A549 treated with ZK216348 at 1 μM for 4 hours (cell line): ENCODE measurements at places on chromosomes 12 and 14. TPM values are rescaled to one million over a fixed set of nuclear protein-coding genes. Genes with fewer than 3 reads are reported as not detected.

Gene RTL1
- 0.21 to 0.35 TPM (median 0.26 TPM) in 5 replicates for total RNA-seq

Gene RTN1
- total RNA-seq: not detected in 5 replicates

Gene RNFT2
- 1.2 to 3.3 TPM (median 2.8 TPM) in 5 replicates for total RNA-seq

Gene OS9
- total RNA-seq: 109 to 127 TPM (median 117 TPM) in 5 replicates

Gene TMEM253
- total RNA-seq: 0.29 to 1.3 TPM (median 0.84 TPM) in 5 replicates

Gene LTBP2
- 7.1 to 16.0 TPM (median 10.2 TPM) in 5 replicates for total RNA-seq

Gene KLHL33
- not detected in 5 replicates for total RNA-seq

Gene MGAT4C
- total RNA-seq: not detected in 5 replicates

Gene APOLD1
- total RNA-seq: 0.16 to 0.70 TPM (median 0.22 TPM) in 5 replicates

Gene AMIGO2
- total RNA-seq: 73.1 to 120 TPM (median 106 TPM) in 5 replicates

Gene OR4N2
- total RNA-seq: not detected in 5 replicates

Gene TOMM20L
- not detected in 5 replicates for total RNA-seq

Gene TMEM119
- 0.17 TPM in 1 of 5 replicates, not detected in the others for total RNA-seq

Gene DHRS2
- 5.0 to 9.9 TPM (median 7.3 TPM) in 5 replicates for total RNA-seq

Gene BDKRB2
- total RNA-seq: 1.0 to 1.9 TPM (median 1.9 TPM) in 5 replicates

Gene DICER1
- total RNA-seq: 18.7 to 22.9 TPM (median 19.9 TPM) in 5 replicates

Gene KCNJ8
- 0.18 to 0.78 TPM (median 0.39 TPM) in 5 replicates for total RNA-seq

Gene GNB3
- total RNA-seq: 2.1 to 2.7 TPM (median 2.3 TPM) in 5 replicates

Gene UNC79
- 0.01 to 0.04 TPM in 2 of 5 replicates, not detected in the others for total RNA-seq

Gene ERP27
- total RNA-seq: not detected in 5 replicates

Gene GPATCH2L
- total RNA-seq: 13.5 to 27.7 TPM (median 23.3 TPM) in 5 replicates

Gene CNTN1
- total RNA-seq: 41.5 to 65.9 TPM (median 56.0 TPM) in 5 replicates

Gene OR4E2
- not detected in 5 replicates for total RNA-seq

Gene ANKS1B
- 0.38 to 1.4 TPM (median 0.45 TPM) in 5 replicates for total RNA-seq

Gene DPPA3
- not detected in 5 replicates for total RNA-seq

Gene SLC38A4
- 0.12 TPM in 1 of 5 replicates, not detected in the others for total RNA-seq

Gene EP400
- total RNA-seq: 21.8 to 28.3 TPM (median 26.4 TPM) in 5 replicates

Gene SLC7A8
- total RNA-seq: 0.73 to 1.9 TPM (median 1.4 TPM) in 5 replicates

Gene CRADD
- 9.1 to 17.1 TPM (median 10.3 TPM) in 5 replicates for total RNA-seq

Gene FOXN4
- 0.07 TPM in 1 of 5 replicates, not detected in the others for total RNA-seq

Gene TROAP
- total RNA-seq: 75.1 to 98.9 TPM (median 85.1 TPM) in 5 replicates

Gene INHBE
- total RNA-seq: 0.07 to 0.11 TPM in 2 of 5 replicates, not detected in the others

Gene NKX2-1
- total RNA-seq: 0.11 TPM in 1 of 5 replicates, not detected in the others

Gene NGB
- total RNA-seq: not detected in 5 replicates

Gene TSPAN8
- 0.21 to 0.69 TPM (median 0.45 TPM) in 4 of 5 replicates, not detected in the other for total RNA-seq

Gene DDX24
- total RNA-seq: 173 to 199 TPM (median 182 TPM) in 5 replicates

Gene GLS2
- 0.12 to 1.5 TPM (median 0.27 TPM) in 3 of 5 replicates, not detected in the others for total RNA-seq

Gene HVCN1
- 0.22 to 0.90 TPM (median 0.65 TPM) in 5 replicates for total RNA-seq

Gene GPR68
- total RNA-seq: 0.18 to 0.21 TPM (median 0.19 TPM) in 3 of 5 replicates, not detected in the others

Gene RHEBL1
- 2.8 to 4.8 TPM (median 4.3 TPM) in 5 replicates for total RNA-seq
